ENCODE measurements at places on chromosomes 6 and 20.

- no peak for DNase-seq
Measured at GRCh38 chr6:90819483-90819882, 232.6 kb upstream of the MAP3K7 start.

- DNase-seq = no peak
Measured at GRCh38 chr6:161279677-161280415, 6.0 kb upstream of the AGPAT4 start.

GRCh38 chr20:6140947-6141346 lies 18.1 kb upstream of the FERMT1 start:
- DNase-seq = no peak

- no peak for DNase-seq
Measured at GRCh38 chr20:41566896-41567527, 51.2 kb downstream of the CHD6 start.

- no peak for DNase-seq
Measured at GRCh38 chr6:155883334-155883731, 427.7 kb upstream of the NOX3 start.
